ENCODE measurements at places on chromosomes 4 and X.
A peak's percentile ranks its signal among the peaks of the same experiment; 100 is the strongest.

- no peak for DNase-seq
These were observed 580.3 kb downstream of the FSTL5 start for GRCh38 chr4:161583549-161583948.

DNA sequence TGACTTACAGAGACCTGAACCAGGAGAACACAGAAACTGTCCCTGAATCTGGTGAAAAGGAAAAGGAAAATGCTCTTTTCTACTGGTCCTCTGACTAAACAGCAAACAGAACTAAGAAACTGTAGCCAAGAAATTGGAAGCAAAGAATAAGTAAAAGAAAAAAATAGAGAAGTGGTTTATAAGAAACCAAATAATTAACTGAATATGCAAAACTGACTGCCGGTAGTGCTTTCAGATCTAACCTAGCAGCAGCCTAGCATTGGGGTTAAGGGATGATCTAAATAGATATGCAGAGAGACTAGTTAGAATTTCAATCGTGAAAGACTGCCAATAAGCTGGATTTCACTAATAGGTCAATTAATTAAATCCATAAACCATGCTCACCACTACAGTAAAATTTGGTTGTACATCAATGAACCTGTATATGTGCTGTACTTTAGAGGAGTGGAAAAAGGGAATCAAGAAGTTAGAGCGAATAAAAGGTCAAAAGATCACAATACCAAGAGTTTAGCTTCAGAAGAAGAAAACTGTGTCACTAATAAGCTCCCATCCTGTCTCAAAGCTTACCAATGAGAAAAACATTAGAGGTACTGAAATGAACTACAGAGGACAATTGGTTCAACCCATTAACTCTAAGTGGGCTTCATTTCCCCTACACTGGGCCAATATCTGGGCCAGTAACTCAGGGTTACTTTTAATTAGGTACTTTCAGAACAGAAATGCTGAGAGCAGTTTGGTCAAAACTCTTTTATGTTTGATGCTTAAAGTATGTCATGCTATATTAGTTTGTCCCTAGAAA is 53.6 kb downstream of the KLHL13 start:
- no peak for DNase-seq

GRCh38 chr4:133148690-133149363 is at the start of gene PCDH10:
Gene PCDH10, plus strand, starts transcription at chr4:133149294. Its CDS starts 847 bp downstream, at chr4:133150141.
- peak; percentile 50 for DNase-seq

GRCh38 chr4:186605261-186605865 is 50.0 kb upstream of the MTNR1A start:
- DNase-seq: no peak

- DNase-seq: no peak
These were observed 35.3 kb downstream of the PNPLA4 start for GRCh38 chrX:7891928-7892327.

- peak; percentile 15 for DNase-seq
These were observed 39.1 kb upstream of the PDLIM5 start for GRCh38 chr4:94412658-94413038.

DNA sequence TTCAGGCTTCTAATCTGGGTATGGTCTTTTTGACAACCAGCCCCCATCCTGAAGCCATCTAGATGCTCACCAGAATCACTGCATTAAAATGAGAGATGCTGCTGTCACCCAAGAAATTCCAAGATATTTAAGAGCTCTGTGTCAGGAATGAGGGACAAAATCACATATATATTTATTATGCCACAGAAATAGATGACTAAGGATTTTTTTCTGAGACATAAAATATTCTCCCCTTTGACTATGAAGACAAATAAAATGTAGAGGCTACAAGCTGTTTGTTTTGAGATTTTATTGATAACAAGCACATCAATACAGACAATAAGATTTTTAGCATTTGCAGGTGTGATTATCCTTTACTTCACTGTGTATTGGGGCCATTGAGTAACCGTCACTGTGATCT is 77.4 kb downstream of the COMMD8 start:
- DNase-seq: no peak

DNA sequence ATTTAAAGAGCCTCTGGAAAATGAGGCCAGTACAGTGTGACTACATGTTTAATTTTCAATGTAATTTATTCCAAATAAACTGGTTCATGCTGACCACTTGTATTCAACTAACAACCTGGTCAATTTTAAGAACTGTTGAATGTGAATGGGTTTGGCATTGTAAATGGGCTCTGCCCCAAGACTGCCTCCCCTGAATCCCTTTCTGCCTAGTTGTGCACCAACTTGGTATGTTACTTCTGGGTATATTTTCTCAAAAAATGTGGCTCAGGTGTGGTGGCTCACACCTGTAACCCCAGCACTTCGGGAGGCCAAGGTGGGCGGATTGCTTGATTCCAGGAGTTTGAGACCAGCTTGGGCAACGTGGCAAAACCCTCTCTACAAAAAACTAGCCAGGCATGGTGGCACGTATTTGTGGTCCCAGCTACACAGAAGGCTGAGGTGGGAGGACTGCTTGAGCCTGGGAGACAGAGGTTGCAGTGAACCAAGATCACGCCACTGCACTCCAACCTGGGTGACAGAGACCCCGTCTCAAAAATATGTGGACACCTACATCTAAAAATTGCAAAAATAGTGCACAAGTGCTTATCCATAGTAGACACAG is 7.2 kb downstream of the RPL9 start:
- no peak for DNase-seq

DNA sequence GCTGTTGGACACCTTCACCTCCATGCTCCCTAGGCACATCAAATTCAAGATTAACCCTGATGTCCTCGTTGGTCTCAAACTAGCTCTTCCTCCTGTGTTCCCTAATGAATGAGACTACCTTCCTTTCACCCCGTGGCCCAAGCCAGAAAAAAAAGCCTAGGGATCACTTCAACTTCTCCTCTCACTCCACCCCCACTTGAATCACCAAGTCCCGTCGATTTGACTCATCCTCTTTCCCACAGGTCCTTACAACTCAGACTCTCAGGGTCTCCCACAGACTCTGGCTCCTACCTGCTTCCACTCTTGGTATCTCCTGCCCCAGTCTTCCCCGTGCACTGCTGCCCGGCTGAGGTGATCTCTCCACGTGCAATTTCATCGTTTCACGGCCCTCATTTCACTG is 8.5 kb downstream of the SLC25A43 start:
- no peak for DNase-seq

DNA sequence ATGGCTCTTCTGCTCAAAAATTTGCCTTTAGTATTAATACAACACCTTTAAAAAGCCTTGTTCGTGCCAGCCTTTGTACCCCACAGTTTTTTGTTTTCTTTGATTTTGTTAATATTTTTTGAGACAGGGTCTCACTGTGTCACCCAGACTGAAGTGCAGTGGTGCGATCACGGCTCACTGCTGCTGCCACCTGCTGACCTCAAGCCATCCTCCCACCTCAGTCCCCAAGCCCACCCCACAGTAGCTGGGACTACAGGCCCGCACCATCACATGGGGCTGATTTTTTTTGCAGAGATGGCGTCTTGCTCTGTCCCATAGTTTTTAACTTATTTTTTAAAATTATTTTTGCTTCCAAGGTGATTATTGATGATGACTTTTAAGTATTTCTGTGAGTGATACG is 134.0 kb downstream of the HTR2C start:
- DNase-seq: no peak

- DNase-seq: no peak
These were observed 95.2 kb downstream of the SORBS2 start for GRCh38 chr4:185716577-185717376.

DNA sequence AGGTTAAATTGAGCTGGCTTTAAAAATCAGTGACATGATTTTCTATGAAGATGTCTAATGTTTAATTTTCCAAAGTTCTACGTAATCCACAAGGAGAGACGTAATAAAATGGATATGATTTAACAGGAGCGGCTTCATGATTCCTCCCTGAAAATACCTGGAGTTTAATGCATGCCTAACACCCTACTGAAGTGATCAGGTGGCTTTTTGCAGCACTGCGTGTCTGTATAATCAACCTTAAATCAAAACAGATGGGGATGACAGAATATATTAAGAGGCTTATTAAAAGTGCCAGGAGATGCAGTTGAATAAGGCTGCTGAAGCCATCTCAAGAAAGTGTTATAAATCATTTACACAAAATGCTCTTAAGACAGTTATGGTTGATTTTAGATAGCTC is 112.4 kb upstream of the TLR3 start:
- no peak for DNase-seq

- DNase-seq: no peak
These were observed 22.1 kb downstream of the EPGN start for GRCh38 chr4:74330295-74330750.

GRCh38 chr4:55396308-55397125 is 760 bp downstream of the TMEM165 start:
- DNase-seq: peak; percentile 25

GRCh38 chr4:144645631-144646522 is at the start of gene HHIP:
Gene HHIP, plus strand, starts transcription at chr4:144646156. Its CDS starts 520 bp downstream, at chr4:144646676.
- DNase-seq: peak; percentile 14

DNA sequence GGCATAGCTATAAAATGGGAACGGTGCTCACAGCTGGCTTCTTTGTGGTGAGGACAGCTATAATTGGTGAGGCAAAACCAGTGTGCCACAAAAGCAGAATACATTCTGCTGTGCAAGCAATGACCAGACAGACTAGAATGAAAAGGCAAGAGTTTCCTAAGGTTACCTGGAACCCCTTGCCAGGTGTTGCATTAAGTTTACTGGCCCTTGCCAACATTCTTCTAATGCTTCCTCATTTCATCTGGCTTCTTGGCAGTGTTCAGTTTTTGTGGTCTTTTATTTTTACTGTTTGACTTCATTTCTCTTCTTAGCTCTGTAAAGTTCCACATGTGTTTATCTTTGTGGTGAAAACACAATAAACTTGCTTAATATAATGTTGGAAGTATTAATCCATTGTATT is 131.4 kb downstream of the PTTG2 start:
- DNase-seq: no peak

DNA sequence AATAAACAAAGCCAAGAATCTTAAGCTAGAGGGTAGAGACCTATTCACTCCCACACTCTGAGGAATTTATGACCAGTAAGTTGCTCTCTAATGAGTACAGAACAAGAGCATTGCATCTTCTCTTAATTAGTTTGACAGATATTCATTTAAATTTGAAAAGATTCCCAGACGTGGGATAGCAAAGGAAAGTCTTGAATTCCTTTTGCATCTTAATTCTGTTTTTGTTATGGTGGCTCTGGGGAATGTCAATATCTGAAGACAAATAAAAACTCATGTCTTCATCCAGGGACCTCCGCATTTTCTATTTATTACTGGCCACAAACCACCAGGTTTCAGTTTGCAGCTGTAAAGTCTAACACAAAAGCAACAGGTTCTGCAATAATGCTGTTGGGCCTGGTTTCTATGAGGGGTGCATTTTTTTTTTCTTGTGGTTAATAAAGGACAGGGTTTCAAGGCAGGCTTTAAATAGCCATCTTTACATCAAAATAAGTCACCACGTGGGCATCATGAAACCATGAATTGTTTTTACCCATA is 172.3 kb downstream of the SHROOM3 start:
- DNase-seq: no peak

DNA sequence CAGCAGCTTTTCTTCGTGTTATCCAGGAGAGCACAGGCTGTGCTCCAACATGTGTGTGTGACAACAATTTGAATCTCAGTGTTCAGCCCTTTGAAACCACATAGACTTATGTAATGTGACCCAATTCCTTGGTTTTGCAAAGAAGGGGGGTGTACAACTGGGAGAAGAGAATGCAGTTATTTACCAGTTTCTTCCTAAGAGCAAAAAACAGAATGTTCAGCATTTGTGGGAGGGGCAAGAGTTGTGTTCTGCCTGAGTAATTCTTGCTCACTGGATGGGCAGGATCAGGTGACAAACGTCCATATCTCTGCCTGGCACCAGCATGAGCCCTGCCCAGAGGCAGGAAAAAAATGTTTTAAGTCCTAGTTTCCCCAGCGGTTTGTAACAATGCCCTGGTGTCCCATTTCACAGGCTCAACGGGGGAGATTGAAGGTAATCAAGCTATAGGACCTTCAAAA is 72.0 kb downstream of the PRPS1 start:
- no peak for DNase-seq

DNA sequence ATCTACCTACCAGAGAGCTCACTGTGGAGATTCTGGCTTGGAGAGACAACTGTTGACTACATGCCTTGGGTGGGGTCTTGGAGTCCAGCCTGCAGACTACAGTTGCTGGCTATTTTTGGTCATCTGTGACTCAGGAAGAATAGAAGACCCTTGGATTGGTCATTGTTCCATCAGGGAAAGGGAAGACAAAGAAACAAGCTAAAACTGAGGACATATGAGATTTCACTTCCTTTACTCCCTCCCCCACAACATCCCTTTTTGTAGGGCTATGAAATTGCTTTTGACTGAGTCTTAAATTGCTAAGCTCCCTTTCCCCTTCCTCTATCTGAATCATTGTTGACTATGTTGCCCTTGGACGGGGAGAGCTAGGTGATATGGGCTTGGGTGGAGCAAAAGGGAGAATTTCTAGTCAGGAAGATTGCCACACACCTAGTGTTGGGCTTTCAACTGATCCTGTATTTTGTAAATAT is 11.7 kb downstream of the MSN start:
- DNase-seq: no peak

- DNase-seq: no peak
These were observed 25.7 kb downstream of the ADGRG2 start for GRCh38 chrX:19096586-19096985.

DNA sequence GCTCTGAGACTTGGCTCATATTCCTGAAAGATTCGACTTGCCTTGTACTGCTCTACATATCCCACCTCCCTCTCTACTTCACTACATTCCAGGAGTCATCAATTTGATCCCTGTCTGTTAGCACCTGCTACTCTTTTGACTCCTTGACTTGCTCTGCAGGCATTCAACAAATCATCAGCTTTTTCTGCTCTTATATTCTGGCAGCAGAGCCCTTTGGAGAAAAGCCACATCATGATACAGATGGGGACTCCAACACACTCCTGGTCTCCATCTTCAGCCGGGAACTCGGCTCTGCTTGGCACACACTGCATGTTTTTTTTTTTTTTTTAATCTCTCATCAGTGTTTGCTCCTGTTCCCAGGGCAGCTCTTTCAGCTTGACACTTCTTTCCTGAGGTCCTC is 293.2 kb upstream of the LCORL start:
- DNase-seq: no peak

- no peak for DNase-seq
These were observed 71.0 kb upstream of the BMP2K start for GRCh38 chr4:78704981-78705683.

DNA sequence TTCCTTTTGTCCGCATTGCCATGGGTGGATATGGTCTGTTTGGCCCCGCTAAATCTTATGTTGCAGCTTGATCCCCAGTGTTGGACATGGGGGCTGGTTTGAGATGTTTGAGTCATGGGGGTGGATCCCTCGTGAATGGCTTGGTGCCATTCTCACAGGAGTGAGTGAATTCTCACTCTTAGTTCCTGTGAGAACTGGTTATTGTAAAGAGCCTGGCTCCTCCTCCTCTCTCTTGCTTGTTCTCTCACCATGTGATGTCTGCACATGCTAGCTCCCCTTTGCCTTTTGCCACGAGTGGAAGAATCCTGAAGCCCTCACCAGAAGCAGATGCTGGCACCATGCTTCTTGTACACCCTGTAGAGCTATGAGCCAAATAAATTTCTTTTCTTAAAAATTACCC is 22.6 kb upstream of the STBD1 start:
- no peak for DNase-seq

Data from NCI-H1105 (cell line).